Stimulated activated CD8-positive, alpha-beta memory T cell treated with anti-CD3 and anti-CD28 coated beads, Interleukin-7, amount 100 ng/mL, for 48 hours (primary cell): ENCODE measurements at places on chromosomes 6 and 20.

- DNase-seq, result no peak
Measured at GRCh38 chr6:44732243-44732642, 344.7 kb downstream of the CDC5L start.

DNA sequence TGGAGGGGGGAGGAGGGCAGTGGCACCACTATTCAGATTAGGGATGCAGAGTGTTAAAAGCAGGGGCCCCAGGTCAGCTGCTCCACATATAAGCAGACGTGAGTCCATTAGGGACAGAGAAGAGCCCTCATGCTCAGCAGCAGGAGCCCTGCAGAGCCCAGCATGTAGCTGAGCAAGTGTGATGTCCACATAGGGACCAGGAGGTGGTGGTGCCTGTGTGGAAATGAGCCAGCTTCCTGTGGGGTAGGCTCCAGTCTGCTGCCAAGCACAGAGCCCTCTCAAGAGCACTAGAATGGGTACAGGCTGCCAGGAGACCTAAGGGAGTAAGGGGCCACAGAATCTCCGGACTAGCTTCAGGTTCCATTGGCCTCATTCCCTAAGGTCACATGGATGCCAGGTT, 57.9 kb upstream of the MLN start:
- no peak for DNase-seq

GRCh38 chr6:50791900-50792508, 26.7 kb upstream of the TFAP2B start:
- no peak for DNase-seq

DNA sequence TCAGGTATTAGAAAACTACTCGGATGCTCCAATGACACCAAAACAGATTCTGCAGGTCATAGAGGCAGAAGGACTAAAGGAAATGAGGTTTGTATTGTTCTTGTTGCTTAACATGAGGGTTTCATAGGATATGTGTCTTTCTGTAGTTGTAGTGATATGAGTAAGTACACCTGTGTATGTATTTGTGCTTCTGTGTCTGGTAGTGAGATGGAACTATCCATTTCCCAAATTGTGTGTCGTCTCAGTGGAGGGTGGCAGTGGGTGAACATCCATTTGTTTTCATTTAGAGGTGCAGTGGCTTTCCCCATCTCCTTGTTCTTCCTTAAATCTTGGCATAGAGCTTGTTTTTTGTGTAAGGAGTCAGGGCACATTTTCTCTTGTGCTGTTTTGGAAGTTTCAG, 8.2 kb downstream of the ASXL1 start:
- no peak for DNase-seq

DNA sequence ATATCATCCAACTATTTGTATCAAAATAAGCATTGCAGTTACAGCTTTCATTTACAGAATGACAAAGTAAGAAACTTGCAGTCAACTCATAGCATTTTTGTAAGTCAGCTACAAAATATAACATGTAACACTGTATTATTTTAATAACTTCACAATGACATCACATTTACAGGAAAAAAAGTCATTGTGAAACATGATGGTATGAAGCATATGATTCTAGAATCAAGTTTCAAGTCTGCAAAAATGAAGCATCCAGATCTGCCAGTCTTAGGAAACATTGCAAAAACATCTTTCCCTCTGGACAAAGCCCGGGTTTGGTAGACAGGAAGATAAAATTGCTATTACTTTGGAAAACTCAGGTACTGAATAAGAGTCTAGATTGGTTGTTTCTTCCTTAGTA, 263.9 kb upstream of the NT5E start:
- DNase-seq, result no peak

GRCh38 chr6:107870381-107870780, 46.3 kb upstream of the SCML4 start:
- DNase-seq, result no peak

GRCh38 chr20:54419531-54419930, 55.9 kb upstream of the DOK5 start:
- DNase-seq, result no peak

DNA sequence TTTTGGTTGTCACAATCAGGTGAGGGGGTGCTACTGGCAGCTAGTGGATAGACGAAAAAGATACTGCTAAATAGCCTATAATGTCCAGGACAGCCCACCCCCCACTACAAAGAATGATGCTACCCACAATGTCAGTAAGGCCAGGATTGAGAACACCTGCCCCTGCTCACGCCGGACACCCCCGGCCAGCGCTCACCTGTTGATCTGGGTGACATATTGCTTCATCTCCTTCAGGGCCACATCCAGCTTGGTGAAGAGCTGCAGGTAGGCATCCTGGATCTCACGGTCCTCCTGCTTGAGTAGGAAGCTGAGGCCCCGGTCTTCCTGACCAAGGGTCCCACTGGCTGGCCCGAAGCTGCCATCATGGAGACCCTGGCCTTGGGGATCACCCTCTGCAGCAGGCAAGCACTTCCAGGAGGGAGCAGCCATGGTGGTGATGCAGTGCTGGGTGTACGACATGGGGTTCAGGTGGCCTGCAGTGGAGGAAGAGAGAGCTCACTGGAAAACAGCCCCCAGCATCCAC, 178.6 kb downstream of the PREX1 start:
- no peak for DNase-seq

DNA sequence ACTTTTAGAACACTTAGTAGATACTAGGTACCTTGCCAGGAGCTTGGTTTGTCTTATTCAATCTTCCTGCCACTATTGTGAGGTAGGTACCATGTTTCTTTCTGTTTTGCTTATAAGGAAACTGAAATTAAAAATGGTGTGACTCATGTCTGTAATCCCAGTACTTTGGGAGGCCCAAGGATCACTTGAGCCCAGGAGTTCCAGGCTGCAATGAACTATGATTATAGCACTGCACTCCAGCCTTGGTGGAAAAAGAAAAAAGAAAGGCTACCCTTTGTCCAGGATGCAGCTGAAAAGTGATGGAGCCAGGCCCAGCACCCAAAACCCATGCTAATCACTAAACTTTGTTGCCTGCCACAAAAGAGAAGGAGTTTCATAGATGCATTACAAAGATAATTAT, 34.1 kb upstream of the LAMA4 start:
- DNase-seq, result no peak
